ENCODE measurements at places on chromosomes 6 and 20.

- no peak for DNase-seq
Measured at GRCh38 chr6:27672113-27672799, 199.4 kb upstream of the ZNF184 start.

- no peak for DNase-seq
Measured at GRCh38 chr6:33313105-33313708, 671 bp downstream of the TAPBP start.

- peak; percentile 82 for DNase-seq
Measured at GRCh38 chr6:144710207-144710606, 425.1 kb downstream of the UTRN start.

DNA sequence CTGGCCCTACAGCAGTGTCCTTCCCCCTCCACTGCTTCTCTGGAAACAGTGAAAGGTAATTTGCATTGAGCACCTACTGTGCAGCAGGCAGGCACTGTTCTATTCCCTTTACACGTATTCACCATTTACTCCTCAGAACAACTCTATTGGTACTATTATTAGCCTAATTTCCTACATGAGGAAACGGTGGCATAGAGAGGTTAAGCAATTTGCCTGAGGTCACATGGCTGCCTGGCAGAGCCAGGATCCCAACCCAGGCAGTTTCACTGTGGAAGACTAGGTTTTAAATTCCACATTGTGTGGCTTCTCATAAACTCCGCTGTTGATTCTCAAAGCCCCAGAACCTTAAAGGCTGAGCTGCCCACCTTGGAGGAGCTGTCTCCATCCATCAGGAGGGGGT, 72.7 kb downstream of the CLIC5 start:
- no peak for DNase-seq

- DNase-seq, result no peak
Measured at GRCh38 chr6:83260577-83260976, 67.4 kb downstream of the RWDD2A start.

DNA sequence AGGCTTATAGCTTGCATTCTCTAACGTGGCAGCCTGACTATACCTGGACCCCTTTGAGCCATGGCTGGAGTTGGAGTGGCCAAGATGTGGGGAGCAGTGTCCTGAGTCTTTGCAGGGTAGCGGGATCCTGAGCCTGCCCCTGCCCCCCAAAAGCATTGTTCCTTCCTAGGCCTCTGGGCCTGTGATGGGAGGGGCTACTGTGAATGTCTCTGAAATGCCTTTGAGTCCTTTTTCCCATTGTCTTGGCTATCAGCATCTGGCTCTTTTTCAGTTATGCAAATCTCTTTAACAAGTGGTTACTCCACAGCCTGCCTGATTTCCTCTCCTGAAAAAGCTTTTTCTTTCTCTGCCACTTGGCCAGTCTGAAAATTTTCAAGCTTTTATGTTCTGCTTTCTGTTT, 17.0 kb upstream of the PRL start:
- no peak for DNase-seq

DNA sequence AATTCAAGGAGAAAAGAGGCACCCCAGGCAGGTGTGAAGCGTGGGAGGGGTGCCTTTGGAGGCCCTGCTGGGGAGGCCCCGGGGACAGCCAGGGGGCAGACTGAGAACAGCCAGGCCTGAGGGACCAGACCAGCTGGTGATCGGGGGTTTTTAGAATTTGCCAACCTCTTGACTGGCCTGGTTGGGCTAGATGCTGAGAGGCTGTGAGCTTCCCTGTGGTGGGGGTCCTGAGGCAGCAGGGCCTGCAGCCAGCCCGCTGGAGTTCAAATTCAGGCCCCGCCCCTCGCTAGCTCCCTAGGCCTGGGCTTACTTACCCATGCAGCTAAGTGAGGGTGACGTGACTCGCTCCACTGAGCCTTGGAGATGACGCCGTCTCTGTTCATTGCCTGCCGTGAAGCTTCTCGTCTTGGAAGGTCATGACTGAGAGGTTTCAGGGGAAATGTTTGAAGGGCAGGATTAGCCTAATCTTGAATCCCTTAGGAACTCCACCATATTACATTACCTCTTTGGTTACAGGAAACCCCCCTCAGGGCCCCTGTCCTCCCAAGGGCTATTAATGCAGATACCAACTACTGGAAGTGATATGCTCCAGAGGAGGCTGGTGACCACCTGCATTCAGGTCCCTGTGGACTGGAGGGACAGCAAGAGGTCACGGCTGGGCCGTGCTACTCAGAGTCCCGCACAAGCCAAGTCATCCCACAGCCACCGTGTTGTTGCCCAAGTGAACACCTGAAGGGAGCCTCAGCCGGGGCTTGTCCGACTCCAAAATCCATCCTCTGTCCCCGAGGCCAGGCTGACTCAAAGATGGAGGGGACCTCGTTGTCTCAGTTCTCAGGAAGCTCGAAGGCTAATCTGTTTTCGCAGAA, 73.9 kb upstream of the DUSP22 start:
- DNase-seq, result no peak

- no peak for DNase-seq
Measured at GRCh38 chr6:89244241-89244985, 27.3 kb upstream of the GABRR1 start.

GRCh38 chr6:27593861-27594260, 121.0 kb upstream of the ZNF184 start:
- DNase-seq, result no peak

DNA sequence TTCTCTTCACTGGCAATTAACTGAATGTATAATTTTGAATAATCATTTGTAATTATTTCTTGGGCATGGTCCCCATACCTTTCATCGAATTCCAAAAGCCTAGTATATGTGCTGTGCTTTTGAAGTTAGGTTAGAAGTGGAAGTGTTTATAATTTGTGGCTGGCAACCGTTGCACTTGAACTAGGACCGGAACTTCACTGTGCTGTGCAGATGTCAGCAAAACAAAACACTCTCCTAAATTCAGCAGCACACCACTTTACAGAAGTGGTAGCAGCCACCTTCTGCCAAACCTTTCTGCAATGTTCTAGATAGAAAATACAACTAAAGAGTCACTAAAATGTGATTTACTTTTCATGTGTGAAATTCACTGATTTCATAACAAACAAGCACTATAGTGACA, 111.9 kb downstream of the FAM83B start:
- no peak for DNase-seq

DNA sequence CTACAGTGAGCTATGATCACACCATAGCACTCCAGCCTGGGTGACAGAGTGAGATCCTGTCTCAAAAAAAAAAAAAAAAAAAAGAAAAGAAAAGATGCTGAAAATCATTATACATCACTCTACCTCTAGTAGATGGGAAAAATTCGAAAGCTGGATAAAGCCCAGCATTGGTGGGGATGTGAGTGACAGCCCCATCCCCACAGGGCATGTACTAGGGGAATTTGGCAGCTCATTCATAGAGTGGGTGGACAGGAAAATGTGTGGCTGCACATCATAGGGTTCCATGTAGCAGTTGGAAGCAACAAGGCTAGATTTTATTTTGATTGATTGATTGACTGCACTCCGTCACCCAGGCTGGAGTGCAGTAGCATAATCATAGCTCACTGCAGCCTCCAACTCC, 42.0 kb downstream of the MRPL14 start:
- DNase-seq, result no peak

DNA sequence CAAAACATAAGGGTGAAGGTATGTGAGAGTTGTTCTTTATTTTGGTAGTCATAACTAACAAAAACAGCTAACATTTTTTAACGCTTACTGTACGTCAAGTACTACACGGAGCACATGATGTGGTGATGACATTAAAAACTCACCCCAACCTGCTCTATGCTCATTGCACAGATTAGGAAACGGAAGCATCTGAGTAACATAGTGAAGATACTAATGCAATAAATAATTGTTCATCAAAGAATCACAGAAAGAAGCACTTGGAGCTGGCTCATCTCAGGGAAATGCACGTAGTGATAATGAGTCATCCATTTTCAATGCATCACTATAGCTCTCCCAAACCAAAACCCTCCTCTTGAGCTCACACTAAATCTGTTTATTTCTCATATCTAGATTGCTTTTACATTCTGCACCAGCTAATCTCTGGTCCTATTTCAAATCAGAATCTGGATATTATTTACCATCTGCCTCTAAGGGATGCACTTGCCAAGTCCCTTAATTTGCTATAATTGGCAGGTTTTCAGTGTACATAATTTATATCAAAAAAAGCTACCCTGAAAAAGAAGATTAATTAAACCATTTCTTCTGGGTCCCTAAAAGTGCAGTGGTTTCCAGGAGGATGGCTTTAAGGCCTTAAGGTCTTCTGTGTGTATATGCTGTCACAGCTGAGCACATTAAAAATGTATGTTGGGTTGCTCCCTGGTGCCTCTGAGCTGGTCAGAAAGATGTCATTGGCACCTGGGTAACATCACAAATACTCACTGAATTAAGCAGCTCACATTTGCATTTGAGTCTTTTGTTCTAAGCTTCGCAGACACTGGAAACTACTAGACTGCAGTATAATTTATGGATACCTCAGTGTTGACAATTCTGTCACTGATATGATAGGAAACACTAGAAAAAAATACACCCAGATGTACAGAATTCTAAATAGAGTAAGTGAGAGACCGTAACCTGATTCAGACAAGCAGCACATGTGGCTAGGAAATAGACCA, 677.4 kb upstream of the CITED2 start:
- no peak for DNase-seq

DNA sequence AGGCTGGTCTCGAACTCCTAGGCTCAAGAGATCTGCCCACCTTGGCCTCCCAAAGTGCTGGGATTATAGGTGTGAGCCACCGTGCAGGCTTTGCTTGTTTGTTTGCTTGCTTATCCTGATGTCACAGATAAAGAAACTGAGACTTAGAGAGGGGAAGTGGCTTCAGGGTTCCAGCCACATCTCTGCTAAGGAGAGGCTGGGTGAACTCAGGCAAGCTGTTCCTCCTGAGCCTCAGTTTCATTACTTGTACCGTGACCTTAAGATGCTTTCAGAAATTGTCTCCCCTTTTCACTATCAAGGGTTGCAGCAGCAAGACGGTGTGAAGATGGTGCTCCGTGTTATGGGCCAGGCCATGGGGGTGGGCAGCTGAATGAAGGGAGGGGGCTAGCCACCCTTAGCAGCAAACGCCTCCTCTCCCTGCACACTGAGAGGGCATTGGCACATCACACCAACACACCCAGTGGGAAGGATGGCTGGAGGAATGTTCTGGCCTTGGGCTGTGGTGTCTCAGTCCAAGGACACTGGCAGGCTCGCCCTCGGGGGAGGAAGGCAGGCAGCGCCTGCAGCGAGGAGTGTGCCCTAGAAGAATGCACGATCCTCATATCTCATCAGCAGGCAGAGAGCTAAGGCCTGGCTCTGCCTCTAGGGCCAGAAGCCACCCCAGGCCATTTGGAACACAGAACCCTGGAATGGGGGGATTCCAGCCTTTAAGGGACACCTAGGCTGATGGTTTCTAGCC, 48.2 kb upstream of the TLDC2 start:
- DNase-seq, result no peak

- DNase-seq, result no peak
Measured at GRCh38 chr20:58576603-58576970, 61.4 kb upstream of the APCDD1L start.

- DNase-seq, result no peak
Measured at GRCh38 chr6:7236306-7237209, 76.4 kb downstream of the SSR1 start.

GRCh38 chr6:82419132-82419581, 55.5 kb downstream of the TPBG start:
- no peak for DNase-seq

DNA sequence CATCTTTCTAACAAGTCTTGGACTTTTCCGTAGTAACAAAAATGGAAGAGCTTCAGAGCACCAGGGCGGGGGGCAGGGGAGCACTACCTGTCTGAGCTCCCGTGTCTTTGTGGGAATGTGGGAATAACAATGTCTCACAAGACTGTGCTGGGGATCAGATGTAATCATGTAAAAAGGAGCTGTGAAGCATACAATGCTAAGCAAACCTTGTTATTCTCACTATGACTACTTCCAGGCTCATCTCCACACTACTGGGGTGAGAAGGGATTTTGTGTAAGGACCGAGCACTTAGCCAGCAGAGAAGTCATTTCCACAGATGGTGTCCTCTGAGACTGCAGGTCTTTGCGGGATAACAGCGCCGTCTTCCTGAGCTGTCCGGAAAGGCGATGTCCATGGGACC, 27.1 kb downstream of the PRR18 start:
- DNase-seq, result no peak

DNA sequence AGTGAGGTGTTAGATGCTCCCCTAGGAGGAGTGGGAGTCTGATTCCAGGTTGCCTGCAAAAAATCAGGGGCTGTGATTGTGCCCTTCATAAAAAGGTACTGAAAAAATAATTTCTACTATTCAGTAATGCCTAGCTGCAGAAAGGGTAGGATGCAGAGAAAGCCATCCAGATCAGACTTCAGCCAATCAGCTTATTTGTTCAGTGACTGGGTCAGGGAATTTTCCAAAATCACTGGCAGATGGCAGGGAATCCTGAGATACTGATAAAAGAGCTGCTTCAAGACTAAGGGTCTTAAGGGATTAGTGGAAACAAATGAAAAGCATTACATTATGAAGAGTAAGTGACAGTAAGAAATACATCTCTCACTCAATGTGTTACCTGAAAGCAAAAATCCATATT, 42.8 kb upstream of the MTRF1L start:
- no peak for DNase-seq

GRCh38 chr20:62702895-62703852, 5.5 kb upstream of the NTSR1 start:
- DNase-seq, result peak; percentile 82

- DNase-seq, result no peak
Measured at GRCh38 chr20:50817776-50818172, 22.9 kb downstream of the BCAS4 start.

- DNase-seq, result no peak
Measured at GRCh38 chr20:61185181-61185580, 66.9 kb upstream of the CDH4 start.

DNA sequence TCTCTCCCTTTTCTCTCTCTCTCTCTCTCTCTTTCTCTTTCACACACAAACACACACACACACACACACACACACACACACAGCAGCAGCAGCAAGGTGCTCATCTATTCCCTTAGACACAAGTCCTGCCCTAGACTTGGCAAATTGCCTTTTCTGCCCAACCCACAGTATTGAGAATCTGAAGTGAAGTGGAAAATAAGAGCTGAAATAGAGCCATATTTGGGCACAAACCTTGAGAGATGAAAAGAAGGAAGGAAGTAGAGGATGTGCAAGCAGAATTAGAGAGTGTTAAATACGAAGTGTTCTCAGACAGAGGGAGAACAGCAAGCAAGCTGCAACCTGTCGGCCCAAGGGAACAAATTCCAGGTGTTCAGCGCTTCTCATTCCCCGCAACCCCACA, 557.5 kb upstream of the NOX3 start:
- DNase-seq, result no peak

GRCh38 chr6:107962723-107963122, 4.7 kb upstream of the SEC63 start:
- no peak for DNase-seq

GRCh38 chr6:131894493-131895424, 56.4 kb downstream of the CCN2 start:
- no peak for DNase-seq

DNA sequence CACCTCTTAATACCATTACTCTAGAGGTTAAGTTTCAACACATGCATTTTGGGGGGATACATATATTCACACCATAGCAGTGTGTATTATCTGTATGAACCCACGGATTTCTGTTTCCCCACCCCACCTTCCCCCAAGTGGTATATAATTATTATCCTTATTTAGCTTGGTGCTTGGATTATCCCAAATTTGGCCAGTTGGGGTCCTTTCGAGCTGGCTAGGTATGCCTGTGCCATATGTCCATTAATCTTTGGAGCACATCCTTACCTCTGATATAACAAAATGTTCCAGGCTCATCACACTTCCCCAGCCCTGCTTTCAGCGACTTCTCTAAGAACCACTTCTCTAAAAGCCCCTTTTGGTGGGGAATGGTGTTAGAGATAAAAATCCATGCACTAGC, 118.7 kb upstream of the MLIP start:
- DNase-seq, result no peak

- no peak for DNase-seq
Measured at GRCh38 chr6:152954443-152954842, 28.4 kb downstream of the FBXO5 start.

Measured in stromal cell of bone marrow (primary cell).